ENCODE measurements at places on chromosomes 3 and 15. TPM values are rescaled to one million over a fixed set of nuclear protein-coding genes. Genes with fewer than 3 reads are reported as not detected.

- DNase-seq = no peak
These were observed 37.7 kb upstream of the PLXNA1 start for GRCh38 chr3:126945171-126945721.

DNA sequence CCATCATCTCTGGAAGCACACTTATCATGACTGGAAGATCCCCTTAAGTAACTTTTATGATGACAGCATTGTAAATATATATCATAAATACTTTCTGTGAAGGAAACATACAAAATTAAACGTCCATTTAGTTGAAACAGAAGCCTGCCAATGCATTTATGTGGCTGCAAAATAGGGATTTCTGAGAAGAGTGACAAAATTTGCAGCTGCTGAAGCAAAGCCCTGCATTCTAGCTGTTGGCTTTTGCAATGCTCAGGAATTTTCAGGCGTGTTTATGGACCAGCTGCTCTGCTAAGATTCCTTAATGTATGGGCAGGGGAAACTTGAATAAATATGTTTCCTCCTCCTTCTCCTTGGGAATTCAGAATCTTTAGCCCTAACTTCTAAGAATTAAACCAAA lies 137.3 kb downstream of the CACNA2D3 start:
- DNase-seq = peak; percentile 8

GRCh38 chr15:99098991-99099390 lies 5.9 kb upstream of the SYNM start:
- DNase-seq = no peak

DNA sequence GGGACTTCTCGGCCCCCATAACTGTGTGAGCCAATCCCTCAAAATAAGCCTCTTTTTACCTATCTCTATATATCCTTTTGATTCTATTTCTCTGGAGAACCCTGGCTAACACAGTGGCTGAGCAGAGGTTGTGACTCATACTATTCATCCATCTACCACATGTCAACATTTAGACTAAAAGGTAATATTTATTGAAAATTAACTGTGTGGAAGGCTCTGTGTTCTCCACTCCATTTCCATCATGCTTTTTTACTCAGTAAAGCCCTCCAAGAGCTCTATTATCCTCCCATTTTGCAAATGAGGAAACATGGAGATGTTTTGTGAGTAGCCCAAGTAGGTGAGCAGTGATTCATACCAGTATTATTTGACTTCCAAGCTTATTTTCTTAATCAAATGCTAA lies 217.9 kb upstream of the DCBLD2 start:
- DNase-seq = no peak

GRCh38 chr15:79064496-79064895 lies 26.1 kb downstream of the RASGRF1 start:
- no peak for DNase-seq

DNA sequence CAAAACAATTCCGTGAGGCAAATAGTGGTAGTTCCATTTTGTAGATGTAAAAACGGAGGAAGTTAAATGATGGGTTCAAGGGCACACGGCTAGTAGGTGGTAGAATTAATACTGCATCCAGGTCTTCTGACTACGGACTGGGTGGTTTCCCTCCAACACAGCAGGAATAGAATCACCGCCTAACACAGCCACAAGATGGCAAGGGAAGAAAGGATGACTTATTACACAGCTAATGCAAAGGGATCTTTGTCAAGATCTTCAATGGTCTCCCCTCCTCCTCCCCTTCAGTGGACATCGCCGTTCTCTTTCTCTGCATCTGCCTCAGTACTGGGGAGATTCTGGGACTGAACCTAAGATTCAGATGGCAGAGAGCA lies 524 bp upstream of the TOPBP1 start:
- peak; percentile 24 for DNase-seq

GRCh38 chr3:127606981-127607595 lies 8.9 kb downstream of the MCM2 start:
- no peak for DNase-seq

GRCh38 chr3:176328198-176328597 lies 869.1 kb downstream of the TBL1XR1 start:
- no peak for DNase-seq

- no peak for DNase-seq
These were observed 66.9 kb downstream of the PRICKLE2 start for GRCh38 chr3:64158334-64158733.

DNA sequence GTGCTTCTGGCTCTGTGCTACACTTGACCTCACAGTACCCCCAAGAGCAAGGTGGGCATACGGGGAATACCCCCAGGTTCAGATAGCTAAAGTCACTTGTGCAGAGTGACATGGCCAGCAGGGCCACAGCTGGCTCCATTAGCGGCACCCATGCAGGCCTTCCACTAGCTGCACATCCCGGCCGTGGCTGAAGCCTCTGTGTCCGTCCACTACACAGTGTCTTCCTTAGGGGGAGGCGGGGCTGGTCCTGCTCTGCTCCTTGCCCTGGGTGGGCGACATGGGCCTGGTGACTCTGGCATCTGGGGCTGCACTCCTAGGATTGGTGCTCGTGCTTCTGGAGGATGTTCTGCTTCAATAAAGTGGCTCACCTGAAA lies 169.1 kb upstream of the IQSEC1 start:
- DNase-seq = no peak

DNA sequence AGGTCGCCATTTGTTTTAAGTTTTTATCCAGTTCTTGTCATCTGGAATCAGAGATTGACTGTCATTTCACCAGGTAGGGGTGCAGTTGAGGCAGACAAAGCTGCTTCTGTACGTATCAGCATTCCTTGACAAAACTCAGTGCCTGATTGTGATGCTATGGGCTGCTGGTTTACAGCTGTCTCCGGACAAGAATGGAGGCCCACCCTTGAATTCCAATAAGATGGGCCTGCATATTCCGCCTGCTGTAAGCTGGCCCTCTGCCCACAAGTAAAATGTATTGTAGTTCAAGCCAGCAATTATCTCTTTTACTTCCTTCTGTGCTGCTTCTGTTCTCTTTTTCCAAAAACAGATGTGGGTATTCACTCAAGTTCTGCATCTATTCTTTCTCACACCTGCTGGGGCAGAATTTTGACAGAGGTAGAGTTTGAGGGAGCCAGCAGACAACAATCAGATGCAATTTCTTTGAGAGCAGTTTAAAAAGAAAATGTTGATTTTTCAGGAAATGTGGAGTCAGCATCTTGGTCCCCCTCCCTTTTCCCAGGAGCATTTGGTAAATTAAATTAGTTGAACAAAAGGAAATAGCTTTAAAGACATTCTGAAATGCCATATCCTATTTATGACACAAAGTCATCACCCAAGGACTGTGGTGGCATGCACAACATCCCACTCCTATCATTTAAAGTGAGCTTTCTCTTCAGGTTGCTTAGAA lies 53.5 kb downstream of the IQCH start:
- peak; percentile 6 for DNase-seq

- DNase-seq = no peak
These were observed 3.1 kb downstream of the FOXL2NB start for GRCh38 chr3:138950006-138950644.

DNA sequence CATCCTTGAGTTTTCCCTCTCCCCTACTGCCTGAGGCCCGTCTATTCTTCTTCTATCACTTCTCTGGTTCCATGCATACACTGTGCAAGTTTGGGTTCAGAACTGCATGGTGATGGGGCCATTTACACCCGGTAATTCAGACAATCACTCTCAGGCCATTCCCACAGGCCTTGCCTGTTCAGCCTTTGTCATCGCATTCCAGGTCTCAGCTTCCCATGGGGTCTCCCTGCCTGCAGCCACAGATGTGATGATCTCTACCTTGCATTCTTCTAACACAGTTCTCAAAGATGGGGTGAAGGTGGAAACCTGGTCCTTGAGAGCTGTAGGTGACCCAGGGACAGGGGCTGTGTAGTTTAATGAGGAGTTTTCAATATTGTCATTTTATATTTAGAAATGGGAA lies 209.2 kb upstream of the TOPAZ1 start:
- no peak for DNase-seq

DNA sequence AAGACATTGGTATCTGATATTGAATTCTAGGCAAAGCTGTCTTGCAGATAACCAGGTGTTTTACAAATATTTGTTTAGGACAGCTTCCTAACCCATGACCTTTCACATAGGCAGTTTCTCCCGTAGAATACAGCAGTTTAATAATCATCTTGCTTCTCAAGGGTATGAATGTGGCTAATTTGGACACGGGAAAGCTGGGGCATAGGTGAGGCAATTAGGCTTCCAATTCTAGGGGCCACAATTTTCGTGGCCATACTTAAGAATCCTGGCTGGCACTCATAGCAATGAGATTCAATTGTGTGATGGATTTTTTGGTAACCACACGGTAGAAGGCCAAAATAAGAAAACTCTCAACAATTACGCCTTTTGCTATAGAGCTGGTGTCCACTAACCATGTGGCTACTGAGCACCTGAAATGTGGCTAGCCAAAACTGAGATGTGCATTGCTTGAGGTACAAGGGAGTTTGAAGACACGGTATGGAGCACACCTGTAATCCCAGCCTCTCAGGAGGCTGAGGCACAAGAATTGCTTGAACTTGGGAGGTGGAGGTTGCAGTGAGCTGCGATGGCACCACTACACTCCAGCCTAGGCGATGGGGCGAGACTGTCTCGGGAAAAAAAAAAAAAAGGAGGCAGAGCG lies 34.4 kb downstream of the TFRC start:
- no peak for DNase-seq

DNA sequence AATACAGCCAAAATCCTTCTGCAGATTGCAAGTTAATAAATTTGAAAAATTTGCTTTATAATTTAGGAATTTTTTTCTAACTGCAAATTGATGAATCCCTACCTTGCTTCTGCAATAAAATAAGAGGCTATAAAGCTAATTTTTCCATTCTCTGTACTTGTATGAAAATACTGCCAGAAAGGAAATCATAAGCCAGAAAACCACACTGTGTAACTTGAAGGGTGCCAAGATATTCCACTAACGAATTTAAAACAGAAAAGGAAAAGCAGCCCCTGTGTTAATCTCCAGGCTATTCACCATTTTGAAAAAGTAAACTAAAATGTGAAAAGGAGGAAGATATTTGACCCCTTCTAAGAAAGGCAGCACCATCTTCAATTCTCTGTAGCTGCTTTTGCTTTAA lies 557.9 kb upstream of the ZNF385D start:
- DNase-seq = peak; percentile 9

GRCh38 chr3:37530047-37530697 lies 331.5 kb upstream of the CTDSPL start:
- DNase-seq = no peak

DNA sequence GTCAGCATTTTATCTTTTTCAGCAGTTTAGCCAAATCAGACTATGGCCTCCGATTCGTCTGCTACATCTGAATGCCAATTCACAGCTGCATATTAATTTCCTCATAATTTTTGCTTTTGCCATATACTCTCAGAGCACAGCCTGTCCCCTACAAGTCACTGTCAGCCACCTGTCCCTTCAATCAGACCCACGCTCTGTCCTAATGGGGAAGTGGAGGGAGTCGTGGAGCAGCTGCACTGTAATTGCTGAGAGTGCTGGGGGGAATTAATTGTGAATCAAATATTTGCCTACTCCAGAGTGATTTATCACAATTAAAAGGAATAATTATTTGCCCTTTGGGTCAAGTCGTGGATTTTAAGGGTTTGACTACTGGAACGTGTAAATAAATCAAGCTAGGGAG lies 75.5 kb downstream of the EBLN2 start:
- DNase-seq = no peak

DNA sequence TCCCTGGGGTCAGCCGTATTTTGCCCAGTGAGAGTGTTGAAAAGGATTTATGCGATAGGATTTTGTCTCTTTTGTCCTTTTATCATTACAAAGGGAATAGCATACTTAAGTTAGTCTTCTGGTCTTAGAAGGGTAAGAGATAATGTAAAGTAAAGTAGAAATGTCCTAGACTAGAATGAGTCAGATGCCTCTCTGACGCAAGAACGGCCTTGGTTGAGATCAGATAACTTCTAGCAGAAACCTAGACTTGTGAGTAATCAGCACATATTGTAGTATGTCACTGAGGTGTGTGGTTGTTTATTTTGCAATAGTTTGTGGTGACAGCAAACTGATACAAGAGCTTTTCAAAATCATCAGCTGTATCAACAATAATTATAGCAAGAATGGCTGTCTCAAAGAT lies 866.1 kb downstream of the NSUN3 start:
- DNase-seq = no peak

- DNase-seq = no peak
These were observed 68.0 kb downstream of the TRAK1 start for GRCh38 chr3:42159147-42159546.

GRCh38 chr3:52262447-52262846 lies 16.0 kb downstream of the WDR82 start:
- no peak for DNase-seq

DNA sequence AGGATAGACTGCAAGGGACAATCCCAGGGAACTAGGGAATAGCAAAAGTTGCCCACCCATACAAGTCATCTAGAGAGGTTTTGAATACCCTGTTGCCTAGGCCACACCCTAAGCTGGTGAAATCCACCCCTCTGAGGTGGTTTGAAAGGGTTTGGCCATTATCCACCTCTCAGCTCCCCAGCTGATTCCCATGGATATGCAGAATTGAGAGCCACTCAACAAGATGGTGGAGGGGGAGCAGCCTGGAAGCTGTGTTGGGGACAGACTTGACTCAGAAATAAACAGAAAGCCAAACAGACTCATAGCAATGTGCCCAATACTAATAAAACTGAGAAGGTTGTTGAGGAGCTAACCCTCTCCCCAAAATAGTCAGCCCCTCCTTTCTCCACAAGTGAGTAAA lies 10.9 kb downstream of the PRR20G start:
- DNase-seq = no peak

DNA sequence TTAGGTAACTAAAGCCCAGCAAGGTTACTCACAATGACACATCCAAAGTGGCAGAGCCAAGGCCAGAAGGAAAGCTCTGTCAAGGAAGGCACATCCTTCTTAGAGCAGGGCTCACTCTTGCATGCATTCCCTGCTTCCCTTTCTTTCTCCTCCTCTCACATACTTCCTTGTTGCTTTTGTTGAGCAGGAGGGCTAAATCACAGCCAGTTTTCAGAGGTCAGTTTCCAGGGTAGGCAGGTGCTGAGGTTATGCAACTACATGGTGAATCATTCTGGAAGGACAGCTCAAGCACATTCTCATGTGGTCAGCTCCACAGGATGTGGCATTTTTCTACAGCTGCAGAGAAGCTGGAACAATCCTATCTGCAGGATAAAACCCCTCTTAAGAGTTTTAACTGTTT lies 275.6 kb downstream of the ZNF621 start:
- DNase-seq = no peak

GRCh38 chr3:15819576-15819975 lies 21.8 kb upstream of the ANKRD28 start:
- no peak for DNase-seq

- no peak for DNase-seq
These were observed 11.2 kb downstream of the TGM4 start for GRCh38 chr3:44885618-44886017.

MUC13 gene
- not detected for polyA plus RNA-seq

RLBP1 gene
- polyA plus RNA-seq = not detected

SKOR1 gene
- 0.47 TPM for polyA plus RNA-seq

FAM81A gene
- polyA plus RNA-seq = 4.0 TPM

ANKRD63 gene
- not detected for polyA plus RNA-seq

SKIL gene
- polyA plus RNA-seq = 58.7 TPM

INO80 gene
- polyA plus RNA-seq = 25.4 TPM

OCA2 gene
- polyA plus RNA-seq = 17.2 TPM

VEPH1 gene
- 40.3 TPM for polyA plus RNA-seq

SCN11A gene
- polyA plus RNA-seq = 0.73 TPM

GREM1 gene
- polyA plus RNA-seq = 0.18 TPM

NAALADL2 gene
- polyA plus RNA-seq = 8.4 TPM

SLC2A2 gene
- polyA plus RNA-seq = not detected

Data from right lung (tissue), 10 donors.